ENCODE measurements at places on chromosomes 12 and 14.

GRCh38 chr12:93763746-93764147, 86.6 kb downstream of the CRADD start:
- DNase-seq = no peak

GRCh38 chr14:62453226-62453625, 592.0 kb downstream of the KCNH5 start:
- DNase-seq = no peak

DNA sequence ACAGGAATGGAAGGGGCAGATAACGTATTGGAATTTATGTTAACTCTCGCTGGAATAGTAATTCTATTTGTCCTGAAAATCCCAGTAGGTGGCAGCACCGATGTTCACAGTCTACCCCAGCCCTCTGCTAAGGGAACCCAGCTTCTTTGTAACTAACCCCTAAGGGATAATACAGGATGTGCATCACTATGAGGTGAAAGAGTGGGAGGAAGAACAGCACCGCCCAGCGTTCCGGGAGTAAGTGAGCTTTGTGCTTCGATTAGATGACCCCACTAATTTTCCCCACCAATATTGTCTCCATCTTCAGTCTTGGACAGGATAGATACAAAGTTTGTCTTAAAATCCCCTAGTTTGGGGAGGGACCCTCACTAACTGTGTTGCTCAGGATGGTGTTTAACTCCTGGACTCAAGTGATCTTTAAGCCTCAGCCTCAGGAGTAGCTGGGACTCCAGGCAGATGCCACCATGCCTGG, 2.7 kb downstream of the SLC2A3 start:
- peak; percentile 79 for DNase-seq

- DNase-seq = no peak
Measured at GRCh38 chr14:99249389-99249788, 22.6 kb downstream of the BCL11B start.

DNA sequence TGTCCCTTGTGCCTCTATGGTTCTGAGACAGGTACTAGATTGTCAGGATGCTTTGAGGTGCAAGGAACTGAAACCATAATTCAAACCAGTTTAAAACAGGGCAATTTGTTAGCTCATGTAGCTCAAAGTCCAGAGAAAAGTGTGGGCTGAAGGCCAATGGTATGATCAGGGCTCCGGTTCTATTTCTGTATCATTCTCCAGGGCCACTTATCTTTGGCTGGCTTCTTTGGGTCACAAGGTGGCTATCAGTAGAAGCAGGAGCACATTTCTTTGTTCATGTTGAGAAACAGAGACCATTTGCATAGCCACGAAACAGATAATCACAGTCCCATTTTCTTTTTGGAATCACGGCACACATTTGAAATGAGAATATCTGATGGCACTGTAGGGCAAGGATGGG, 294.9 kb downstream of the ETNK1 start:
- no peak for DNase-seq

GRCh38 chr12:22722081-22722480, 97.1 kb downstream of the ETNK1 start:
- DNase-seq = no peak

DNA sequence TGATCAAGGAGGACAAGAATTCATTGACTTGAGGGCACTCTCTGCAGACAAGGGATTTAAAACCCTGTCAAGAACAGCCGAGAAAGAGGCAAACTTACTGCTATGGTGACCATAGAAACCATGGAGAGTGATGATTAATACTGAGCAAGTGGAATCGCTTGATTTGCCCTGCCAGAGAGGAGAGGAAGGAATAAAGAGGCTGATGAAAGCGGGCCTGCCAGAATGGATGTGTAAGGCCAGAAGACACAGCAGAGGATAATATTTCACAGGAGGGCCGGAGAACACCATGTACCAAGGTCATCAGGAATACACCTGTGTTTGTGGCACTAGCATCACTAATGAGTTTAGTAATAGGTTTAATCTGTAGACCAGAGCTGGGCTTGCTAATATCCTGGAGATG, 221.8 kb upstream of the DCN start:
- no peak for DNase-seq

- DNase-seq = no peak
Measured at GRCh38 chr14:72700338-72701236, 193.3 kb downstream of the DPF3 start.

GRCh38 chr12:126228936-126229335, 1163.7 kb downstream of the AACS start:
- DNase-seq = no peak

GRCh38 chr12:108685469-108686260, 45.7 kb downstream of the CORO1C start:
- no peak for DNase-seq

DNA sequence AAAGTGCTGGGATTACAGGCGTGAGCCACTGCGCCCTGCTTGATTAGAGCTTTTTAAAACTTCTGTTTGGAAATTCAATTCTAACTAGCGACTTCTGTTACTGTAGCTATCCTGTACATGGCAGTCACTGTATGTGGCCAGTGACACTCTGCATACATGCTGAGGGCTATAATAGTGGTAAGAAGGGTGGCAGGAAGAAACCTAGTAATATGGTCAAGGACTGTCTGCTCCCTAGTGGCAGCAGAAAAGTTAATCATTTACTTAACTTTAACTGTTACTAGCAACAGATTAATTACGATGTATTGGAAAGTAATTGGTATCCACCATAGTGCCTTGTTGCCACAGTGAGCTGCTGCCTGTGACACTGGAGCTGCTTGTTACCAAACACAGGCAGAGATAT, 149.0 kb downstream of the KITLG start:
- no peak for DNase-seq

GRCh38 chr12:85782711-85783110, 53.5 kb downstream of the RASSF9 start:
- DNase-seq = no peak

DNA sequence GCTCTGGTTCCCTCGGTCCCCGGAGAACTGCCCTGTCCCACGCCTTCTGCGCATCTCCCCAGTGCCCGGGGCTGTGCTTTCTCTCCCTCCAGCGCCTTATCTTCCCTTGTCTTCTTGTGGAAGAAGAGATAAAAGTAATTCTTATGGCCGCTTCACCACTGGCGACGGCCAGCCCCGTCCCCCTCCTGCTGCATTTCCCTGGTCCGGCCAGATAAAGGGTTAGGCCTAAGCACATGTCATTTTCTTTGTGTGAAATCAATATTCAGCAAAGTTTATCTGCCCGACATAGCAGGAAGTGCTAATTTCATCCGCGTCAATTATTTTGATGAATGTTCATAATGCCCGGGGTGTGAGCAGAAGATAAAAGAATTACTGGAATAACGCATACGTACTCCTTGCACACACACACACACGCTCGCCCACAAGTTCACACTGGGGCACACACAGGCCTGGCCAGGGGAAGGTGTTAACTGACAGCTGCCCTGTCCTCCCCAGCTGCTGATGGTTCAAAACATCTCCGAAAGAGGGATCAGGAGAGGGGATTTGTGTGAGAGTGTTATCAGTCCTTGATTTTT, 177.7 kb upstream of the LHX5 start:
- no peak for DNase-seq

GRCh38 chr12:93679308-93679925, 2.2 kb downstream of the CRADD start:
- no peak for DNase-seq

DNA sequence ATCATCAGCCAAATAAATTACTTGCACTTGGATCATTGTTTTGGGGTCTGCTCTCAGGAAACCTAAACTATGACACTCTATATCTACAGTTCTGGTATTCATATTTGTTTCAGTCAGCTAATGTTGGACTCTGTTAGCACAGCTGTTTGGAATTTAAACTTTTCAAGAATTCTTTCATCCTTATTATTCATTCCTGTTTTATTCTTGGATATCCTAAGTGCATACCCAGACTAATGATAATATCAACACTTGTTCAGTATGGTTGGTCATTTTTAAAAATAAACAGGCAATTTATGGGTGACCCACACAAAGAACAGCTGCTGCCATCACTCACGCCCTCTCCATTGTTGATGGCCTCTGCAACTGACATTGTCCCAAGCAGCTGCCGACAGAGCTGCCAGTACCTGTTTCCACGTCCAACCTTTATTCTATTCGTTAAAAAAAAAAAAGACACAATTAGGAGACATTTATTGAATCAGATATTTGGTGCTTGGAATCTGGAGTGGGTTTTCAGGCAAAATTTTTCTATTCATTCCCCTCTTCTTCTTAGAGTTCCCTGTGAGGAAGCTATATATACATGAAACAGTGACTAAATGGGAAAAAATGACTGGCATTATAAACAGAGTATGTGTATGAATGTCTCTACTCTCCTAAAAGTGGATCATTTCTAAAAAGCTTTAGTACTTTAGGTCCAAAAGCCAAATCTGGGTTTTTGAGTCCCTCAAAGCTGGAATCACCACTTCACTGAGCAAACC, 252.1 kb upstream of the NAV3 start:
- DNase-seq = no peak

DNA sequence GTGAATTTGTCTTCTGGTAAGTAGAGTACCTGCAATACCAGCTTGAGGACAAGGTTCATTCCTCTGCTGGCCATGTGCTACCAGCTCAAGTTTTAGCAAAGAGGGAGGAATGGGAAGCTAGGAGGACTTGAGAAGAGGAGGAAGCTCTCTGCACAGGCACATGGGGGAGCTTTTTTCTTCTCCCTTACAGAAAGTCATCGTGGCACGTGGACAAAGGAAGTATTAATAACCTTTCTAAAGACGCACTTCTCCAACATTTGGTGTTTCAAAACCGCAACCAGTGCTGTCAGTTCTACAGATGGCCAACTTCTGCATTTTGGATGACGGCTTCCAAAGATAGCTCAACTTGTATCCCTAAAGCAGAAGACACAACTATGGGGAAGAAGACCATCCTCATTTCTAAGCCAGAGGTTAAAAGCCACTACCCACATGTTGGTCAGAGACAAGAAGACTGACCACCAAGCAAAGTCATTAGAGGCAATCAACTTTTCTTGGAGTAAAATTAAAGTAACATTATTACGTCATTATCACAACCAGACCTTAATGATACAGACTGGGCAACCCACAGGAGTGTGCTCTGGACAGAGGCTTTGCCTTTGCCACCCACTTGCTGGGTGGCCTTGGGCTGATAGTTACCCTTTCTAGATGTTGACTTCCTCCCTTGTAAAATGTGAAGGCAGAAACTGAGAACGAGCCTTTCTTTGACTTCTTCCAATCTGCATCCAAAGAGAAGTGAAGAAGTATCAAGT, 12.3 kb upstream of the TMED10 start:
- no peak for DNase-seq

- no peak for DNase-seq
Measured at GRCh38 chr14:75280831-75281653, 2.4 kb downstream of the FOS start.

DNA sequence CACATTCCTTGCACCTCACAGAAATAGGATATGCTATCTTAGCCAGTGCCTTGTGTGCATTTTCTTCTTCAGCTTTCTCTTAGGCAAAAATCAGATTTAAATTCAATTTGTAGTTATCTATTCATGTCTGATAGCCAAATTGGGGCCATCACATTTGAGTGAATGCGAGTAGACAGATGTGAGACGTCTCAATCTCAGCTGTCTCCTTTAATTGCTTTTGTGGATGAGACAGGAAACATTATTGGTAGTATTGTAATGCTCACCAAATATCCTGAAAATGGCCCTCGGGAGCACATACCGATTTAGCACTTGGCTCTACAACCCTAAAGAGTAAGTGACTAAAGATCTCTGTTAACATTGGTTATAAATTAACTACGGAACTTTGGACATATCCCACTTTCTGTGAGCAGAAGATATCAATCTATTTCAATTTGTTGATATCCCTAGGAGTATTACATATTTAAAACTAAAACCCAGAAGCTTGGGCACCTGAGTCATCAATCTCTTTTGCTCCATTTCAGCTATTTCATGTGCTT, 1012.5 kb upstream of the TMEM132C start:
- DNase-seq = no peak

DNA sequence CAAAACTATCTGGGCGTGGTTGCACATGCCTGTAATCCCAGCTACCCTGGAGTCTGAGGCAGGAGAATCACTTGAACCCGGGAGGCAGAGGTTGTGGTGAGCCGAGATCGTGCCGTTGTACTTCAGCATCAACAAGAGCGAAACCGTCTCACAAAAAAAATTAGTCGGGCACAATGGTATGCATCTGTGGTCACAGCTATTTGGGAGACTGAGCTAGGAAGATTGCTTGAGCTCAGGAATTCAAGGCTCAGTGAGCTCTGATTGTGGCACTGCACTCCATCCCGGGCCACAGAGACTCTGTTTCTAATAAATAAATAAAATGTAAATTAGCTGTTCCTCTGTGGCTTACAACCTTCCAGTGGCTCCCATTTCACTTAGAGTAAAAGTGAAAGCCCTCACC, 28.0 kb downstream of the RCOR1 start:
- DNase-seq = no peak

GRCh38 chr12:130436741-130437501, 99.2 kb downstream of the PIWIL1 start:
- DNase-seq = no peak

GRCh38 chr14:38311655-38312054, 55.8 kb upstream of the CLEC14A start:
- DNase-seq = no peak

DNA sequence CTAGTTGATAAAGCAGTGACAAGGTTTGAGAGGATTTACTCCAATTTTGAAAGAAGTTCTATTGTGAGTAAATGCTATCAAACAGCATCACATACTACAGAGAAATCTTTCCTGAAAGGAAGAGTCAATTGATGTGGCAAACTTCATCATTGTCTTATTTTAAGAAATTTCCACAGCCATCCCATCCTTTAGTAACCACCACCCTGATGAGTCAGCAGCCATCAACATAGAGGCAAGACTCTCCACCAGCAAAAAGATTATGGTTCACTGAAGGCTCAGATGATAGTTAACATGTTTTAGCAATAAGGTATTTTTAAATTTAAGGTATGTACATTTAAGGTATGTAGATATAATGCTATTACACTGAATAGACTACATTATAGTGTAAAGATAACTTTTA, 122.1 kb upstream of the ARHGAP5 start:
- DNase-seq = no peak
